ENCODE measurements at places on chromosomes 1 and 21. TPM values are rescaled to one million over a fixed set of nuclear protein-coding genes. Genes with fewer than 3 reads are reported as not detected.

GRCh38 chr1:207221934-207222351 is 99.5 kb upstream of the CD55 start:
- DNase-seq: no peak

DNA sequence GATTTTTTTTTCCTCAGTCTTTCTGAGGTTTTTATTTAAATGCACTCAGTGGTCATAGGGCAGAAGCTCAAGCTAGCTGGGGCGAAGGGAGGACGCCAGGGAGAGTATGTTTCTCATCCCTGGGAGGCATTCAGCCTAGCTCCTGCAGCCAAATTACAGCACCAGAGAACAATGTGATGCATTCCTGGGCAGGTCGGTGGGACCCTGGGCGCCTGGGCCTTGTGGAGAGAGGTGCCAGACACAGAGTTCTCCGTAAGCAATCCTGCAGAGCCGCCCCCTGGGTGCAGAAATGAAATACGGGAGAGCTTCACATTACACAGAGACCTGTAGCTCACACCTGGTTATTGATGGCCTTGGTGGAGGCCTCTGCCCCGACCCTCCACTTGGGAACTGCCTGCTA is 15.5 kb downstream of the WNT2B start:
- peak; percentile 63 for DNase-seq

DNA sequence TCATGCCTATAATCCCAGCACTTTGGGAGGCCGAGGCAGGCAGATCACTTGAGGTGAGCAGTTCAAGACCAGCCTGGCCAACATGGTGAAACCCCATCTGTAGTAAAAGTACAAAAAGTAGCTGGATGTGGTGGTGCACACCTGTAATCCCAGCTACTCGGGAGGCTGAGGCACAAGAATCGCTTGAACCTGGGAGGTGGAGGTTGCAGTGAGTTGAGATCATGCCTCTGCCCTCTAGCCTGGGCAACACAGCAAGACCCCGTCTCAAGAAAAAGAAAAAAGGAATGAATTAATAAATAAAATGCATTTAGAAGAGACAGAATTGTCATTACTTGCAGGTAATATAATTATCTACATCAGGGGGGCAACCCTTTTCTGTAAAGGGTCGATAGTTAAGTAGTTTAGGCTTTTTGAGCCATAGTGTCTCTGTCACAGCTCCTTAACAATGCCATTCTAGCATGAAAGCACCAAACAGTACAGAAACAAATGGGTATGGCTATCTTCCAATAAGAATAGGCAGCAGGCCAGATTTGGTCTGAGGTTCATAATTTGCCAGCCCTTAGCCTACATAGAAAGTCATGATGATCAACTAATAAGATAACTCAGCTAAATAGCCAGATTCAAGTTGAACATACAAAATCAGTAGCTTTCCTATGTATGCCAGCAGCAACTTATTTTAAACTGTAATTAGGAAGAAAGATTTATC is 56.8 kb downstream of the RPRD2 start:
- no peak for DNase-seq

DNA sequence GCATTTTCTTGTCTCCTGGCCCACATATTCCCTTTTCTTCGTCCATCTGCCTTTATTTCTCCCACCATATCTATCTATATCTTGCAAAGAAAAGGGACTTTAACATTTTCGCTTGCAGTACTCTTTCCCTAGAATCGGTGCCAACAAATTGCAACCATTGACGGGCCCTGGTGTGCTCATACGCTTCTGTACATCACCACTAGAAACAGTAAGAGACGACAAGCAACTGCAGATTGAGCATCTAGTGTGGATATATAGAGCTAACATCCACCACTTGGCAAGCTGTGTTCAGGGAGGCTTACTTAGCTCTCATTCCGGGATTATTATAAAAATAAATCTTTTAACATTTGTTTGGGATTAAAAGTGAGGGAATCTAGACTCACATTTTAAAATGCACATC is 230.8 kb upstream of the PKN2 start:
- no peak for DNase-seq

DYRK3 gene
- 16.5 TPM for total RNA-seq

DNA sequence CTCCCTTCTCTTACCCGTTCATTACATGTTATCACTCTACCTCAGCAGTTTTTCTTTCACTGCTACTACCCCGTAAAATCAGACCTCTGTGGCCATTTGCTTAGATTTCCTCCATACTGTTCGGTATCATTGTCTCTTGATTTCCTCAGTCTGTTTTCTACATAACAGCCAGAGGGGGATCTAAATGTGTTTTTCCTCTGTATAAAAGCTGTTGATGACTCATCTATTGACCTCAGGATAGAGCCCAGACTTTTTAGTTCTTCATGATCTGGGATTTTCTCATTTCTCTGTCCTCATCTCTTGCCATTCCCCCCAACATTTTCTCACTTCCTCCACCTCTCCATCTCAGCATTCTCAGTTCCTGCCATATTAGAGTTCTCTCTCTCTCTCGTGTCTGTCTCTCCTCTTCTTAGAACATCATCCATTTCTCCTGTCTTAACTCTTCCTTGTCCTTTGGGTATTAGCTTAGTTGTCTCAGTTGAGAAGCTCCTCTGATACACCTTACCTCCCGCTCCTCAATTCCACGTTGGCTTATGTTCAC is 10.5 kb downstream of the OTUD3 start:
- no peak for DNase-seq

- DNase-seq: no peak
Measured at GRCh38 chr1:6101826-6102531, 56.3 kb downstream of the KCNAB2 start.

F3 gene
- total RNA-seq: 85.6 TPM

DNA sequence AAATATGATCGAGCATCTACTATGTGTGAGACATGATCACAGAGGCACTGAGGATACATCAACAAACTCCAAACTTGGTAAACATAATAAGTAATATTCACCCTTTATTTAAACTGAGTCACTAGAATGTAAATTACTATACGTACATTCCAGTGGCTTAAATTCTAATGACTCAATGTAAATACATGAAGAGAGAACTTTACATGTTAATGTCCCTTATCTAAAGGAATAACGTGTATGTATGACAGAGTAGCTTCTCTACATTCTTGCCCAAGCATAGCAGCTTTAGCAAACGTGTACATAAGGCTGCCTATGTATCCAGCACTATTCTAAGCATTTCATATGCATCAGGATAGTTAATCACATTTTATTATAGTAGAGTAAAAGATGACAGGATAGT is 111.8 kb upstream of the CYYR1 start:
- no peak for DNase-seq

DNA sequence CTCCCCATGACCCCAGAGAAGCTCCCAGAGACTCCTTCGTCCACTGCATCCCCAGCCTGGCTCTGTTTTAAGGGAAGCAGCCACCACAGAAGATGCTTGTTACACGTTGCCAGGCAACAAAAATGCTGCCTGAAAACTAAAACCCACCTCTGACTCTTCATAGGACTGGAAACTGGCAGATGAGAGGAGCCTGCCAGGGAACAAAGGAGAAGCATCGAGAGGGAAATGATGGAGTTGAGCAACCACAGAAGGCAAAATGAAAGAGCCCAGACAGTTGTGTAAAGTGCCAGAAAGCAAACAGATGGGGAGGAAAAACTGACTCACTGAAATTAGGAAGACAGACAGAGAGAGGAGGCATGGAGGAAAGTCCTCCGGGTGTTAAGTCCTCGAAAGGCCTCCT is 118.4 kb downstream of the KCNN3 start:
- DNase-seq: peak; percentile 87
